ENCODE measurements at places on chromosomes 3 and 15.

DNA sequence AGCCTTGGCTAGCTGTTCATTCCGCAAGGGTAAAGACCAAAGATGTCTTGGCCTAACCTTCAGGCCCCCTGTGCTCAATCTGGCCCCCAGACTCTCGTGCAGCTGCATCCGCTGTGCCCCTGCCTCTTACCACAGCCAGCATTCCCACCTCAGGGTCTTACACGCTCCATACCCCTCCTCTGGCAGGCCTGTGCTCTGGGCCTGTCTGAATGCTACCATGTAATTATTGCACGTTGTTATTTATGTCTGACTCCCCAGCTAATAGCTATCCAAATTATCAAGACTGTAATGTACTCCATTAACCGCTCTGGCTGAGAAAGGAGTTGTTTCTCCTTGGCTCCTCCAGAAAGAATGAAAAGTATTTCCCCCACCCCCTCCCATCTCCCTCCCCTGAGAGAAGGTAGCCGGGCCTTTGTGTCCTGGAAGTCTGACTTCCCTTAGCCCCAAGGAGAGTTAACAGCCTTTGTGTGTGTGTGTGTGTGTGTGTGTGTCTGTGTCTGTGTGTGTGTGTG, 54.5 kb upstream of the UBE2E1 start:
- DNase-seq: no peak

GRCh38 chr3:23325466-23326065, 122.4 kb downstream of the UBE2E2 start:
- no peak for DNase-seq

- DNase-seq: no peak
Measured at GRCh38 chr3:189457631-189458412, 173.4 kb upstream of the TP63 start.

DNA sequence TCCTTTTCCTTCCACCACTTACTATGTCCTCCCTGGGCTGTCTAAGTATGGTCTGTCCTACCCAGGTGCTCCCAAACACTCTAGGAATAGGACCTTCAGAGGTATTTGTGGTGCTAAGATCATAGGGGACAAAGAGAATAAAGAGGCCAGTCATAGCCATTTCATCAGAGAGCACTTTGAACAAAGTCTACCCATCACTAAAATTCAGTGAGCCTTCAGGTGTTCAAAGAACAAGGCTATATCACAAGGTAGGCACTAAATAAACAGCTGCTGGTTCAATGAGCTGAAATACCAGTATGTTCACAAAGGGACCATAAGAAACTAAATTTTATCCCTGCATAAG, 38.8 kb downstream of the NBEAL2 start:
- no peak for DNase-seq

Data from AG09319 (cell line).